ENCODE measurements at places on chromosomes 6 and 20.

- DNase-seq: no peak
Observed at GRCh38 chr6:1910621-1911407, 301.1 kb downstream of the FOXC1 start.

- DNase-seq: no peak
Observed at GRCh38 chr6:28947831-28948270, 24.1 kb upstream of the TRIM27 start.

DNA sequence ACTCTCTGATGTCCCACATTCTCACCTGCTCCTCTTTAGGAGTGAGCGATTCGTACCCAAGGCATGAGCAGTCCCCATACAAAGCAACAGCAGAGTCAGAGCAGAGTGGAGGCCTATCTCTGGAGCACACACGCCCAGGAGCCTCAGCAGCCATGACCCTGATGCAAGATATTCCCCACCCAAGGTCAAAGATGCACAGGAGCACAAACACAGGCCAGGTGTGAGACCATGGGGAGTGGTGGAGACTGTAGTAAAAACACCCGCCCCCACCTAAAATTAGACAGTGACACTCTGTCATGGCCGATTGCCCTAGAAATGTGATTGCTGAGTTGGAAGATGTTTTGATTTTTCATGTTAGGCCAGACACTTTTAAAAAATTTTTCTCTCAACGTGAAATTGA lies 21.4 kb downstream of the RRBP1 start:
- no peak for DNase-seq

- DNase-seq: no peak
Observed at GRCh38 chr6:139473231-139473701, 98.8 kb upstream of the CITED2 start.

GRCh38 chr6:131867744-131868143 lies 59.9 kb downstream of the ENPP1 start:
- no peak for DNase-seq

DNA sequence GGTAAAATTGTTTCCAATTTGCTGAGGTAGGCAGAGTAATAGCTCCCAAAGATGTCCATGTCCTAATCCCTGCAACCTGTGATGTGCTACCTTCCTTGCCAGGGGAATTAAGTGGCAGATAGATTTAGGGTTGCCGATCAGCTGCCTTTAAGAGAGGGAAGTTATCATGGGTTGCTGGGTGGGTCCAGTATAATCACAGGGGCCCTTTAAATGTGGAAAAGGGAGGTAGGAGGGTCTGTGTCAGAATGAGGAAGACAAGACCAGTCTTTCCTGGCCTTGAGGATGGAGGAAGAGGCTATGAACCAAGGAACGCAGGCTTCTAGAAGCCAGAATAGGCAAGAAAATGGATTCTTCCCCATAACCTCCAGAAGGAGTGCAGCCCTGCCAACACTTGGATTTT lies 50.7 kb downstream of the CTCFL start:
- DNase-seq: no peak

DNA sequence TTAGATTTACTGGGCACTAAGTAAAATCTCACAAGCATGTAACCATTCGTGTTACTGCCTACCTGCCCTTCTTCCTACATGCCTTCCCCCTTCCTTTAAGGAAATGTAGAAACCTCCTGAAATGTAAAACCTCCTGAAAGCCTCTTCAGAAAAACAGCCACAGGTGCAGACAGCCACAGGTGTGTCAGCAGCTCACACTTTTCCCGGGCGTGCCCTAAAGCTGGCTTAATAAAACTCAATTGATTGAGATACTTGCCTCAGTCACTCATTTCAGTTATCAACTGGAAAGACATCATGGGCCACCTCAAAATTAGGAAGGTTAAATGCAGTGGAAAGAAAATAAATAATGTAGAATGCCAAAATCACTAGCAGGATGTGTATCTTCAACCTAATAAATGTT lies 23.1 kb upstream of the PBOV1 start:
- no peak for DNase-seq

- DNase-seq: no peak
Observed at GRCh38 chr6:7417684-7418083, 28.1 kb downstream of the RIOK1 start.
